Tibial nerve (tissue), 4 donors: ENCODE measurements at places on chromosomes 1 and 21.

- DNase-seq: no peak
These were observed 36.1 kb downstream of the EPB41 start for GRCh38 chr1:28950449-28950848.

DNA sequence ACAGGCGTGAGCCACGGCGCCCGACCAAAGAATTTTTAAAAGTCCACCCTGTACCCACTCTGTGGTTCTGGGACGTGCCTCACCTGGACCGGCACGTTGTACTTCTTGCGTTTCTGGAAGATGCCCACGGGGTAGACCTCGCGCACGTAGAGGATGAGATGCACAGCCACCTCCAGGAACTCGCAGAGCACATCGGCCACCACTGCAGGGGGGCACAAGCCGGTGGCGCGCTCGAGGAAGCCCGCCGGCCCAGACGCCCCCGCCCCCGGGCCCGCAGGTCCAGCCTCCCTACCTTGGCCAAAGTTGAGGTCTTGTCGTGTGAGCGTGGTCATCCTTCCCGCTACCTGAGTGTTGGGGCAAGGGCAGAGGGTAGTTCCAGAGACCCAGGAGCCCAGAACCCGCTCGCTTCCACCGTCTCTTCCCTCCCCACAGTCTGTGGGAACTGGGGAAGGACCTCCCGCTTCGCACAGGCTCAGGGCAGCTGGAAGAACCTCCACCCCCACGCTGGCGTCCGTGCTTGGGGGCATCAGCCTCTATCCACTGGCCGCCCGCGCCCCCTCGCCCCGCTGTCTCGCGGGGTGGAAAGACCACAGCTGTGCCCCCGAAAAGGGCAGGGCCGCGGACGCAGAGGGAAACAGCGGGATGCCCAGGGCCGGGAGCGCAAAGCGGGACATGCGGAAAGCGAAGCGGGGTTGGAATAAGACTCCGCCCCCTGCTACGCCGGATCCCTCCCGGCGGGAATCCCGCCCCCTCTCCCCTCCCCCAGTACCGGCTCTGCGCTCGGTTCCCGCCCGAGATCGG lies 478 bp downstream of the MAD2L2 start:
- no peak for DNase-seq

DNA sequence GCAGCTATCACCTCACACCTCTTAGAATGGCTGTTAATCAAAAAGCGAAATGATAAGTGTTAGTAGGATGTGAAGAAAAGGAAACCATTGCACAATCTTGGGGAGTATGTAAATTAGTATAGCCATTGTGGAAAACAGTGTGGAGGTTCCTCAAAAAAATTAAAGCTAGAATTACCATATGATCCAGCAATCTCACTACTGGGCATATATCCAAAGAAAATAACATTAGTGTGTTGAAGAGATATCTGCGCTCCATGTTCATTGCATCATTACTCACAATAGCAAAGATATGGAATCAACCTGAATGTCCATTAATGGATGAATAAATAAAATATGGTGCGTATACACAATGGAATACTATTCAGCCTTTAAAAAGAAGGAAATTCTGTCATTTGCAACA lies 68.9 kb downstream of the SNRPE start:
- DNase-seq: no peak

DNA sequence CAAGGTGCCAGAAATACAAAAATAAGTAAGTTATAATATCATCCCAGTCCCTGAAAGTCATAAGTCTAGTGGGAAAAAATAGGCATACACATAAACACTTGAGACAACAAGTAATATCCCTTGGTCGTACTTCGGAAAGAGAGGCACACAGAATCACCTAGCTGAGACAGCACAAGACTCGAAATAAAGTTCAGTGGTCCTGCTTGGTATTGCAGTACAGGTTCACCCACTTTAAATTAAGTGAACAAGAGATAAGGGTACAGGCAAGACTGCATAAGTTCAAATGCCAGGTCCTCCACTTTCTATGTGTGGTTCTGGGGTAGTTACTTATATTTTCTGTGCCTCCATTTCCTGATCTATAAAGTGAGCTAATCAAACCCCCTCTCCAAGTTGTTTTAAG lies 47.6 kb downstream of the SEC16B start:
- DNase-seq: no peak

DNA sequence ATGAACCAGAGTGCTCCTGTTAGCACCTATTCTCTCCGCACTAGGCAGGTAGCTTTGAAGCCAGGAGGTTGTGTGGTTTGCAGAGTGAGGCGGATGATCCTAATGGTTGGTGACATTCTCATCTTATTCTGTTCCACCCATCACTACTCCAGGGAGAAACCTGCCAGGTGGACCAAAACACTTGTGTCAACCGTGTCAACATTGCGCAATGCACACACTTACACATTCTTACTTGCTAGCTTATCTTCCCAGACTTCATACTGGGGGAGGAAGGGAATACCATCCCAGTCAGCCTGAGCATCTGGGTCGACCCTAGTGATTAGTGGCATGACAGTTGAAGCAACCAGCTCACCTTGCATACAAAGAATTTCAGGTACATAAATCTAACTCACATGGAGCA lies 236.9 kb downstream of the RPS6KC1 start:
- DNase-seq: no peak

GRCh38 chr1:214285610-214286440 lies 4.9 kb downstream of the SMYD2 start:
- DNase-seq: no peak

- no peak for DNase-seq
These were observed 22.4 kb downstream of the SLAMF1 start for GRCh38 chr1:160624464-160624863.

DNA sequence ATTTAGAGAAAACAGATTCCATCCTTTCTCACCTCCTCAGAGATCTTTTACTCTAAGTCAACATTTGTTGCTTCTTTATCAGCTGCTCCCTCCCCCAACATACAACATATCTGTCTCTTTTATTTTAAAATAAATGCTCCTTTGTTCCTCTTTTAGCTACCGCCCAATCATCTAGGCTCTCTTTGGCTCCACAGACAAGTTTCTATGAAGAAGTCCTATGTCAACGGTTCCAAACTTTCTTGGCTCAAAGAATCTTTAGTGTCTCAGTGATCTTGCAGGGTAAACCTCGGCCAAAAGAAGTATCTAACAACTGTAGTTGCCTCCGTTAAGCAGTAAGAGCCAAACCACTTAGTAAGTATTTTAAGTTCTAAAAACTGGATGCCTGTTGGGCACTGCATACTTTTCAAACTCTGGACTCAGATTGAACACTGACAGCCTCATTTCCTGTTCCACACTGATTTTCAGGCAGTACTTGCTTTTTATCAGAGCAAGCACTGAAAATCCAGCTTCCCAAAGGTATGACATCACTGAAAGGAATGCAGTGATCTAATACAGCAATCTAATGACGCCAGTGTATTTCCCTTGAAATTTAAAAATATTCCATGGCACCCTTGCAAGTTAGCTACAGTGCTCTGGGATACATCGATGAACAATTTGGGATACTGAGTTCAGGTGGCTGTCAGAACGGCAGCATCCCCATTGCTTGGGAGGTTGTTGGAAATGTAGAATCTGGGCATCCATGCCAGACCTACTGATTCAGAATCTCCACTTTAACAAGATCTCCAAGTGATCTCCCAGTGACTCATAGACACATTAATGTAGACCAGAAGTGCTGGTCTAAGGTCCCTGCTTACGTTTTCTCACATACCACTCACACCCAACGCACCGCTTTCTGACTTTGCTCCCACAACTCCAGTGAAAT lies 26.8 kb downstream of the EGLN1 start:
- no peak for DNase-seq

DNA sequence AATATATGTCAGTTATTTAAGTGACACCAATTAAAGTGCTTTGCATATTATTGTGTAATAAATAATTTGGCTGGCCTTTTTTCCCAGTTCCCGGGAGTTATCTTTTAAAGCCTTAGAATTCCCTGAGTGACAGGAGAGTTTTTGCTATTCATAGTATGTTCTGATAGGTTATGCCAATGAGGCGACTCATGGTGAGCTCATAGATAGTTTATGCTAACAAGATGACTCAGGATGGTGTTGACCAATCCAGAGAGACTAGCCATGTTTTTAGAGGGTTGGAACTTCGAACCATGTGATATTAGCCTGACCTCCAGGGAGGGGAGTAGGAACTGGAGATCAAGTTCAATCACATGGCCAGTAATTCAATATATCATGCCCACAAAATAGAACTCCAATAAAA lies 310.8 kb downstream of the USP25 start:
- no peak for DNase-seq

DNA sequence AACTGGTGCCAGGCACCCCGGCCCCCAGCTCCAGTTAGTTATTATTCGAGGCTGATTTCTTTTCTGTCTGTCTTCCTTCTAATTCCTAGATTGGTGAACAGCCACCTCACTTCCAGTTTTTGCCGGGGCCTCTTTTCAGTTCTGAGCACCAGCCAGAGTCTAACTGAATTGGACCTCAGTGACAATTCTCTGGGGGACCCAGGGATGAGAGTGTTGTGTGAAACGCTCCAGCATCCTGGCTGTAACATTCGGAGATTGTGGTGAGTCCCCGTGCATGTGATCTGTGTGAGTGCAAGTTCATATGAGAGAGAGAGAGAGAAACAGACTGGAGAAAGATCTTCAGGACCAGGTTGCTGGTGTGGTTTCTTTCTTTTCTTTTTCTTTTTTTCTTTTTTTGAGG lies 13.5 kb downstream of the NLRP3 start:
- peak; percentile 22 for DNase-seq

DNA sequence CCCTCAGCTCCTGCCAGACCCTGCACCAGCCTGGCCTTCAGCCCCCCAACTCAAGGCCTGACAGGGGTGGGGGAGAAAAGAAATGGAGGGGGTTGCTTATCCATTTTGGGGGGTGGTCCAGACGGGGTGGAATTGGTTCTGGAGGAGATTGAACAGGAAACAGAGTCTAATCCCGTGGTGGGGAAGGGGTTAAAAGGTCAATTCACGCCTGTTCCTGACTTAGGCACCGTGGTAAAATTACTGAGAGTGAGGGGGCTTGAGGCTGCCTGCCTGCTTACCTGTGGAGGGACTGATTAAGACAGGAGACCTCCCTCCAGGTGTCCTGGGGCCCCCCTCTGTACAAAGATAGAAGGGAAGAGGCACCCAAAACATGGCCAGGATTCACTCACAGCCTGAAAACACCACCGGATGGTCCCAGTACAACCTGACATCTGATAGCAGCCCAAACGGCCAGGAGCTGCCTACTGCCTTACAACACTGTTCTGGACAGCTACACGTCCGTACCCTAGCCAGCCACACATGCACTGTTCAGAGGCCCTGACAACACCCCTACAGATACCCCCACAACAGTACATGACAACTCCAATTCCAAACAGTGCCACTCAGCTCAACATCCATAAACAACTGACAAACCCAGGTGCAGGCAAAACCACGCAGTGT lies 31.8 kb downstream of the AHDC1 start:
- DNase-seq: no peak

DNA sequence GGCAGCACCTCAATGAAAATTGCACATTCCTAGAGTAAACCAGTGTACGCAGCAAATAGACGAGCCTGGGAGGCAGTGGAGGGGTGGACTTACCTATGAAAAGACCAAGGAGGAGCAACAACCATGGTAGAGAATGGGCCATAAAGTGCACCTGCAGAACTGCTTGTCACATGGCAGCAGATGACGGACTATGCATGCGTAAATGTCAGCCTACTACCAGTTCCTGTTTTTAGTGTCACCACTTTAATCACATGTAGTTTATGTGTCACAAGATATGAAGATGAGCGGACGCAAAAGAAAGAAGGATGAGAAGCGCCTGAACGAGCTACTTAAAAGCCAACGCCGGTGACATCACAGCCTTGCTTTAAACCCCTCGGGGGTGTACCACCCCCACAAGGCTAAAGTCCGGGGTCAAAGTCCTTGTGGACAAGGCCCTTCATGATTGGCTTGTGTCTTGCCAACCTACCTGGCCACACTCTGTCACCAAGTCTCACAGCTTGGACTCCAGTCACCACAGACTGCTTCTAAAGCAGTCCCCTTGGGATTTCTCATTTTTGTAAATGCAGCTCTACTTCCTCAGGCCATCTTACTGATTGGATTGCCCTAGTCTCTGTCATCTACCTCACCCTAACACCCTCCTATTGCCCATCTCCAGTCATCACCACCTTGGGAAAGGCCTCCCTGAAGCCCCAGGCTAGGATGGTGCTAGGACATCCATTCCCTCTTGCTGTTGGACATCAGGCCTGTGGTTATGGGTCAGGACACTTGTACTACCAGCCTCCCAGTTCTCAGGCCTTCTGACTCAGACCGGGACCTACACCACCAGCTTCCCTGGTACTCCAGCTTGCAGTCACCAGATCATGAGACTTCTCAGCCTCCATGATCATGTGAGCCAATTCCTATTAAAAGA lies 6.0 kb upstream of the LY9 start:
- DNase-seq: no peak

DNA sequence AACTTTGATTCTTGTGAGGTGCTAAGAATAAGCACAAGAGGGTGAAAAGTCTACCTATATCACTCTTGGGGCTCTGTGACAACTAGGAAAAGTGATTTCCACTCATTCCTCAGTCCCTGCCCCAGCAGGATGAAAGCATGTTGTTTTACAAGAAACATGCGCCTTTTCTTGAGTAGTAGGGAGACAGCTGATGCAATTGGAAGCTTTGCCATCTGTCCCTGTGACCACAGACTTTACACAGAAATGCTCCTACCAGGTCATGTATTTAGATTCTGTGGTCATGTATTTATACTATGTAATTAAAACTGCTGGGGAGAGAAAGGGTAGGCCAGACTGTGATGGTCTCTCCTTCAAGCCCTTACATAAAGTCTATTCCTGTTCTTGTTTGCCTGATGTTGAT lies 445.5 kb downstream of the PTPRC start:
- no peak for DNase-seq

- DNase-seq: no peak
These were observed 981.7 kb downstream of the TTLL7 start for GRCh38 chr1:83017276-83017675.

DNA sequence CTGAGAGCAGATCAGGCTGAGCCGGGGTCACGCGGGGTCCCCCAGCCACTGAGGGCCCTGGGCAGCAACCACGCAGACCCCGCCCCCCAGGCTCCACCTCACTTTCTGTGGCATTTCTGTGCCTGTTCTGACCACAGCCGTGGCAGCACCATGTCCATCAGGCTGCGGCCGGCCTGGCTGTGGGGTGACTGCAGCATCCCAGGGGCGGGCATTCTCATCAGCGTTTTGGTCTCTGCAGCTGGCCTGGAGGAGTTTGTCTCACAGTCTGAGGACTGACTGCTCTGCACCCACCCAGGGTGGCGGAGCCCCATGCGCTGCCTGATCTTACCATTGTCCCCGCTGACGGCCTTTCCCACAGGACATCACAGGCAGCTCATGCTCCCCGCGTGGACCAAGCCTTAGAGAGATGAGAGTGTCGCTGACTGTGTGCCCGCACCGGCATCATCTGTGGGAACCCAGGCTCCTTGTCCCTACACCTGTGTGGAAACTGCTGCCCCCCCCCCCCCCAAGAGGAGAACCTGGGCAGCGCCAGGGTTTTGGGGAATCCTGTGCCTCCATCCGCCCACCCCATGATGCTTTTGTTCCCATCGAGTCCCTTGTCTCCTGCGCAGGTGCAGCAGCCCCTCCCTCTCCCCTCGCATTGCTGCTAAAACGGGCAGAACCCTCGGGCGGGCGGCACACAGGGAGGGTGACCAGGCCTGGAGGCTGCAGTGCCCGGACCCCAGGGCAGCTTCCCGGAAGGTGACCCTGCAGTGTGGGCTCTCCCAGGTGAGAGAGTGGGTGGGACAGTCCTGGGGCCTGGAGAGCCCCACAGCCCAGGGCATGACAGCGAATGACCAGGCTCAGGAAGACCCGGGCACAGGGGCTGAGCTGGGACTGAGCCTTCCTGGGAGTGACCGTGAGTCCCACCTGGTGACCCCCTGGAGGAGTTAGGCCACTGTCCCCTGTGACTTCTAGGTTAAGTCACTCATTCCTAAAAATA lies 1.8 kb downstream of the KRTAP10-1 start:
- no peak for DNase-seq

- DNase-seq: no peak
These were observed 87.8 kb downstream of the SCCPDH start for GRCh38 chr1:246811985-246812384.
